ENCODE measurements at places on chromosomes 1 and 21.

- DNase-seq: no peak
These were observed 12.9 kb downstream of the LDLRAD2 start for GRCh38 chr1:21824926-21825325.

- no peak for DNase-seq
These were observed 31.8 kb downstream of the HSF2BP start for GRCh38 chr21:43627527-43627926.

DNA sequence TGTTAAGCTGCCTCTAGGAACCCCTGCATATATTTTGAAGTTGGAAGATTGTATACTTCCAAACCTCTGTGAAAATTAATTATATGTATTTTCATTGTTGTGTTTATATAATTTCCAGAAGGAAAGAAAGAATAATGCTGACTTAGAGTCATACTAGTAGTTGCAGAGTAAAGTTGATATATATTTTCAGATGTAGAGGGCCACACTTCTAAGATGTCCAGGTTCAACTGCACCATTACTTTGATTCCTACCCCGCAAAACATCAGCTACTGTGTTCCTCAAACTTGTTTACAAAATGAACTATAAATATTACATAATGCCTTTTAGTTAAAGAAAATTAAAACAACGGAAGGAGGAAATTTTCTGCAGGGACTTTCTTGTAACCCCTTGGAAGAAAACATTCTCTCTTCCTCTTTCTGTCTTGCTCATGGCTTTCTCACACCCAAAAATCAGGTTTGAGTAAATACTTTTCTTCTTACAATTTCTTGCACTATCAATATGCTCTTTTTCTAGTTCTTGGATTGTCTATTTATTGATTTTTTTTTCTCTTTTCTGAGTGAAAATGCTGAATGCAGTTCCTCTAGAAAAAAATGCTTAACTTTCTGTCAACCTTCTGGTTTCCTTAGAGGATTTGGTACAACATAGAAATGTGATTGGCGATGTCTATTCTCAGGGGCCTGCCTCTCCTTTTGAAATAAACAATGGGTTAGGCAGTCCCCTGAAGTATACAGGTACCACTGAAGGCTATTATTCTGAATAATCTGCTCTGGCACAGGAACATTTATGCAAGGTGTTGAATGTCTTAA, 867.8 kb downstream of the TTLL7 start:
- no peak for DNase-seq

DNA sequence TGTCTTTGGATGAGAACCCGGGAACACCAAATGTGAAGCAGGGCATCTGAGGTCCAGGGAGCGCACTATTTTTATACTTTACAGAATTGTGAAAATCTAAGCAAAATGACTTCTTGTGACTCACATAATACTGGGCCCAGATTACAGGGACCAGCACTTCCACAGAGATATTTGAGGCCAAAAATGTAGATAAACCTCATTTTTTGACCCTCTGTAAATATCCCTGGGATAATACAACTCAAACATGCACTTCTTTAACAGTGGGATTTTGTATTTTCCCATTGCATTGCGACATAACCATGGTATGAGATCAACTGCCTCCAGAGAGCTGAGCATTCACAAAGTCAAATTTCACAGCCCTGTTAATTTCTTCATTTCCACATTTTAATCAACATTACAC, 289.4 kb upstream of the ADGRL4 start:
- no peak for DNase-seq

GRCh38 chr1:62621907-62622306, 24.6 kb downstream of the ANGPTL3 start:
- DNase-seq: peak; percentile 55

DNA sequence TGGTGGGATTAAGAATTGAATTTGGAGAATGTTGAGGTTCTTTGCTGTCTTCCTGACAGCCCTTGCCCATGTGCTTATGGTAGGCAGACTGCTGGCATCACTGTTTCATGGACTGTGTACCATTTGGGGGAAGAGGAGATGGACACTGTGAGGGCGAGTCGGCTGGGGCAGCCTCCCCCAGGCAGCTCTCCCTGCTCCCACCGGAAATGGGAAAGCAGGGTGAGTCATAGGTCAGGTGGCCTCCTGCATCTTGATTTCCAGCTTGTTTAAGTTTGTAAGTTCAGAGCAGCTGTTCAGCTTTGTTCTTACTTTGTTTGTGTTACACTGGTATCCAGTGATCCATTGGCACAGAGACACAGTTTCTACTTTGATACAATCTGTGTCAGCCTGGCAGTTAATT, 87.2 kb upstream of the CNIH3 start:
- peak; percentile 39 for DNase-seq

GRCh38 chr1:198318085-198318484, 161.3 kb downstream of the NEK7 start:
- no peak for DNase-seq

DNA sequence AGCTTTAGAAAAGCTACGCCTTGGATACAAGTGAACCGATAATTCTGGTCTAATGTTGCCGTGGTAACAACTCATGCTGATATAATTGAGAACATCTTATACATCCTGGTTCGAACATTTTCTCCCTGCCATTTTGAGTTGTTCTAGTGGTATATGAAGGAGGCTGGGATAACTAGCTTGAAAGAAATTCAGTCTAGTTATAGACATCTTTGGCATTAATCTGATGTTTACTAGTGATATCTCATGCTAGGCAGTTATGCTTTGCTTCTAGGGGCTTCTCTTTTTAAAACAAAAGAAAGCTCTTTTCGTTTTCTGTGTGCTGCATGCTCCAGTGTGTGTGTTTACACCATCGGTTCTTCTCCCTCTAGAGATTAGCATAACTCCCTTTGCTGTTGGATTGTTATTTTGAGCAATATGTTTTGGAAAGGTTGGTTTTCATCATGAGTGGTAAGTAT, 20.5 kb downstream of the PRKACB start:
- no peak for DNase-seq

DNA sequence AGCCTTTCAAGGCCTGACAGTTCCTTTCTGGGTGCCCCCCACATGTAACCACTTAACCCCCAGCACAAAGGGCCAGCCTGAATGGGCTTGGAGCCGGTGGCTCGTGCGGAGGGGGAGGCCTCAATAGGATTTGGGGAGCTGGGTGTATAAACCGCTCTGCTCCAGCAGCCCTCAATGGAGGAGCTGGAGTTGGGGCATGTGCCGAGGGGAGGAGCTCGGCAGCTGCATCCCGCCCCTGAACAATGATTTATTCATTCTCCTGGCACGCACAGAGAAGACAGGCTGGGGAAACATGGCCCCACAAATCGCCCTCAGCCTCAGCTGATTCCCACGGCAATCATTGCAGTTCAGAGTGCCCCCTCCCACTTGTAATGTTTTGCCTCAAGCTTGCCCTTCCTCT, 6.9 kb upstream of the C1orf216 start:
- no peak for DNase-seq

- DNase-seq: no peak
These were observed 800 bp upstream of the DNMT3L start for GRCh38 chr21:44262338-44263056.

GRCh38 chr1:161159913-161160243, 578 bp downstream of the USP21 start:
- no peak for DNase-seq

DNA sequence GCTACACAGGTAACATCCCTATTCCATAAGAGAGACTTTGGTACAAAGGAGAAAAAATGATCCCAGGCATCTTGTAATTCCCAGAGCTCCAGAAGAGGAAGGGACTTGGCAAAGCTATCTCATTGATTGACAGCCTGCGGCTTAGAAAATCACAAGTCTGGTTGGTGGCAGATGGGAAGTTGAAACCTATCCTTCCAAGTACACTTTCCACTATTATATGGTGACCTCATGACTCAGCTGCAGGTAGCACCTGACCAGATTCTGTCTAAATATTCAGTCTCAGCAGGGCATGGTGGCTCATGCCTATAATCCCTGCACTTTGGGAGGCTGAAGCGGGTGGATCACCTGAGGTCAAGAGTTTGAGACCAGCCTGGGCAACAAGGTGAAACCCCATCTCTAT, 89.9 kb downstream of the TIAM1 start:
- no peak for DNase-seq

GRCh38 chr1:111032295-111032897, 68.7 kb upstream of the LRIF1 start:
- no peak for DNase-seq

GRCh38 chr1:238119861-238120260, 229.1 kb upstream of the ZP4 start:
- DNase-seq: no peak

- DNase-seq: no peak
These were observed 91.9 kb upstream of the IGSF21 start for GRCh38 chr1:18015719-18016118.
